Regular cardiac myocyte (primary cell): ENCODE measurements at places on chromosomes 2 and 18. TPM values are rescaled to one million over a fixed set of nuclear protein-coding genes. Genes with fewer than 3 reads are reported as not detected.

The SKA1 gene
- total RNA-seq = 2.8 and 19.6 TPM in 2 replicates

The CCDC85A gene
- total RNA-seq = 0.28 and 5.4 TPM in 2 replicates

The VAPA gene
- 278 and 307 TPM in 2 replicates for total RNA-seq

The TUBA3E gene
- total RNA-seq = not detected in 2 replicates

The LHCGR gene
- not detected in 2 replicates for total RNA-seq

The KLHL41 gene
- total RNA-seq = 0.38 and 0.85 TPM in 2 replicates

The PROC gene
- total RNA-seq = under 0.01 TPM in 1 of 2 replicates, not detected in the other

The G6PC2 gene
- not detected in 2 replicates for total RNA-seq

The MAP3K19 gene
- total RNA-seq = not detected in 2 replicates

The CDH2 gene
- 166 and 194 TPM in 2 replicates for total RNA-seq

The MC2R gene
- not detected in 2 replicates for total RNA-seq

The EXOC6B gene
- total RNA-seq = 24.0 and 34.4 TPM in 2 replicates

The SPP2 gene
- total RNA-seq = not detected in 2 replicates

The NEU4 gene
- total RNA-seq = 0.19 and 0.28 TPM in 2 replicates

The ERBB4 gene
- 0.28 and 0.77 TPM in 2 replicates for total RNA-seq

The RHOB gene
- 151 and 171 TPM in 2 replicates for total RNA-seq

The MATN3 gene
- total RNA-seq = 0.28 and 0.58 TPM in 2 replicates

The POMC gene
- total RNA-seq = 0.77 and 0.85 TPM in 2 replicates

The KIAA2012 gene
- total RNA-seq = under 0.01 TPM in 2 replicates

The RESP18 gene
- total RNA-seq = not detected in 2 replicates

The DYSF gene
- 5.6 and 12.7 TPM in 2 replicates for total RNA-seq

The RNU2-63P gene
- not detected in 2 replicates for total RNA-seq

The ICA1L gene
- total RNA-seq = 1.5 and 2.8 TPM in 2 replicates

The HES6 gene
- 0.56 and 1.3 TPM in 2 replicates for total RNA-seq

The RTP5 gene
- not detected in 2 replicates for total RNA-seq

The GCG gene
- total RNA-seq = not detected in 2 replicates

The RBKS gene
- total RNA-seq = 1.5 and 2.3 TPM in 2 replicates

The ADAM23 gene
- 3.9 and 4.4 TPM in 2 replicates for total RNA-seq

The NPPC gene
- total RNA-seq = not detected in 2 replicates

The STK39 gene
- total RNA-seq = 17.1 and 17.2 TPM in 2 replicates
